ENCODE measurements at places on chromosomes 16 and 17.

DNA sequence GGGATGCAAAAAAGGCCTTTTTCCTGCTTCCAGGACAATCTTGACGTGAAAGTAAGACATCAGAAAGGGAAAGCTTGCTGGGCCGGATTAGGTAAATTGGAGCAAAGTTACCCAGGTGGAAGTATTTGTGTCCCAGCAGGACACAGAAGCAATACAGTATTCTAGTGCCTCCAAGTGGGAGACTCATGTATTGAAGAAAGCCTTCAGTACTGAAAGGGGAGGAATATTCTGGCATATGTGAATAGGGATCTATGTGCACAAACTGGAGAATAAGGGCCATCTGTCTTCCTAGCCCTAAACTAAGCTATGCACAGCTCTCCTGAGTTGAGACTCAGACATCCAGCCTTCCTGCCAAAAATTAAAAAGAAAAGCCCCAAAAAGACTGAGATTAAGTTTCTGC, 327.3 kb upstream of the CDH8 start:
- no peak for DNase-seq

DNA sequence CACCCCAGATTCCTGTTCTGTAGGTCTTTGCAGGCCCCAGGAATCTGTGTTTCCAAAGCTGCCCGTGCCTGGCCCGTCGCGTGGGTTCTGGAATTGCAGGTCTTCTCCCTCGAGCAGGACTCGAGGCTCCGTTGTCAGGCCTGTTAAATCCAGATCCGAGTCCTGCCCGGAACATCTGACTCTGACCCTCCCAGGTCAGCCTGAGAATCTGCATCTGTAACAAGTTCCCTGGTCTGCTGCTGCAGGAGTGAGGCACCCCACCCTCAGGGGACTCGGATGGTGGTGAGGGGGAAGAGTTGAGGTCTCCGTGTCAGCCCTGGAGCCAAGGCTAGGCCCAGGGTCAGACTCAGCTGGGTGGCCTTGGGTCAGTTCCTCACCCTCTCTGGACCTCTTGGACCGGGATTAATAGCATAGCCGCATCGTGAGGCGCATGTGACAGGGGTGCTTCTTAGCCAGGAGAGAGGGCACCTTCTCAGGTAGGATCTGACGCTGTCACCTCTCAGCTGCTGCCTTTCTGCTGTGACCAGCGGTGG, 8.8 kb downstream of the SPIRE2 start:
- DNase-seq, result no peak

DNA sequence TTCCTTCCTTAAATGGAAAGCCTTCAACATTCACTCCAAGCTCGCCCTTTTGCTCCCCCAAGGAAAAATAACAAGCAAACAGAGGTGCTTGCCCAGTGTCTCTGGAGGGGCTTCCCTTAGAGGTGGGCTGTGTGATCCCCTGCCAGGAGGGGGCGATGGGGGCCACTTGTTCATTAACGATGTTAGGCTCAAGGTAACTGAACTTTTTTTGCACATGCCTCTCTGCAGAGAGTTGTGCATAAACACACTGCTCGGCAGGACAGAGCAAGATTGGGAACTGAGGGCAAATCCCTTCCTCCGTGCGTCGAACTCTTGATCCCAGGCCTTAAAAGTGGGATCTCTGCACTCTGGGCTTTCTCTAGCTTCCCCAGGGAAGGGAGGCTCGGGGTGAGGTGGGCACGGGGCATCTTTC, 15.5 kb upstream of the NAGLU start:
- no peak for DNase-seq

DNA sequence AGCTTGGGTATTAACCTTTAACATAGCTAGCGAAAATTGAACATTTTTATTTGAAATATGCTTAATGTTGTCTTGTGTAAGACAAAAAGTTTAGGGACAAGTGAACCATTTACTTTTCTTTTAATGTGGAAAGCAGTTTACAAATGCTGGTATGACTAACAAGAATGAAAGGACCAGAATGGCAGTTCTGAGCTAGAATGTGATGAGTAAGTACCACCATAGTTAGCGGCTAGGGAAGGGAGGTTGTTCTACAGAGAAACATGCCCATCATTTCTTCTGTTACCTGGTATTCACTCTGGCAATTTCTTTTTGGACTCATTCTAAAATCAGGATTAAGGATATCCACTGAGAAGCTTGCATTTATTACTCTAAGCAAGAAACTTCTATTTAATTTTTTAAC, 121.1 kb downstream of the WWOX start:
- DNase-seq, result no peak

DNA sequence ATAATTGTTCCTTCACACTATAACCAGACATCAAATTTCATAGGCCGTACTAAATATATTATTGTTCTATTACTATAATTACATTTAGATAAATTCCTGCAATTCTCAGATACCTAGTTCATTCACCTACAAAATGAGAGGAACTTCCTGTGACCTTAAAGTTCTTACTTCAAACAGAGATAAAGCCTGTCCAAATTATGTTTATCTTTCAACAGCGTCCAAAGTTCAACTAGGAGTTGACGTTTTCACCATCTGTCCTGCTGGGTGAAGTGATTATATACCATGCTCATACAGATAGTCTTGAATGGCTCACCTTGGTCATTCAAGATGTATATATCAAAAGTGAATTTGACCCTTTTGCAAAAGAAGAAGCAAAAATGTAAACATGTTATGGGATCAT, 440.6 kb downstream of the CDH8 start:
- DNase-seq, result no peak

DNA sequence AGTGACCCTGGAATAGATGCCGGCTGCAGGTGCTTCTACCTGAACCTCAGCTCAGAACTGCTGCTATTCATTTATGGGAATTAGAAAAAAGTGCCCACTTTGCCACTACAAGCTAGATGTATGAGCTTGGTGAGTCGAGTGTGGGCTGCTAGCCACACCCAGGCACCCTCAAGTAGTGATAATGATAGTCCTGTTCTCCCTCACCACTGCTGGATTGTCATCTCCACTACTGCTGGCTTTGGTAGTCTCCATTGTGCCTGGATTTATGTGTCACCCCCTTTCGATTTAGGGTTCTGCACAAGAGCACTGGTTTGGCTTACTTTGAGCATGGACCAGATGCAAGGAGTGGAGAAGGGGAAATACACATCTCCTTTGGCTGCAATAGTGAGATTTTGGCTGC, 73.0 kb upstream of the N4BP1 start:
- no peak for DNase-seq

- DNase-seq, result no peak
Observed at GRCh38 chr17:22512057-22512456, 819.7 kb downstream of the KCNJ18 start.

GRCh38 chr16:78570399-78571141, 471.1 kb downstream of the WWOX start:
- no peak for DNase-seq

GRCh38 chr17:81166033-81166492, at the start of gene AATK:
Gene AATK, minus strand, starts transcription at chr17:81166221. Its CDS starts 229 bp downstream, at chr17:81165992.
- no peak for DNase-seq

DNA sequence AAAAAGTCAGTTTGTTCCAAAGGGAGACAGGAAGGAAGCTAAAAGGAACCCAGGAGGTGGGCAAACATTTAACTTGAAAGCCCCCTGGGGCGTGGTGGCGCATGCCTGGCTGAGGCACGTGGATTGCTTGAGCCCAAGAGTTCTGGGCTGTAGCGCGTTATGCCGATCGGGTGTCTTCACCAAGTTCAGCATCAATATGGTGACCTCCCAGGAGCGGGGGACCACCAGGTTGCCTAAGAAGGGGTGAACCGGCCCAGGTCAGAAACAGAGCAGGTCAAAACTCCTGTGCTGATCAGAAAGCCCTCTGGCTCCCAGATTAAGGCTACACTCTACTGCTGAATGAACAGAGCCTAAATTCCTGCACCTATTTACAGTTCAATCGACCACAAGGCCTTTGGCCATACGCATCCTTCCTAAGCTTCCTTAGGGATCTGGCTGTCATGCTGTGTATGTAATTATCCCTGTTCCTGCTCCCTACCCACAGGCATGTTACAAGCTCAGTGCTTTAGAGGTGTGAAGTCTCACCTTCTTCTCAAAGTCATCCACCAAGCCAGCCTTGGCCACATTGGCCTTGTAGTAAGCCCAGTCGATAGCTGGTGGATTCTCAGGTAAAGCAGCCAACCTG, 5.0 kb downstream of the ATP5PD start:
- no peak for DNase-seq

DNA sequence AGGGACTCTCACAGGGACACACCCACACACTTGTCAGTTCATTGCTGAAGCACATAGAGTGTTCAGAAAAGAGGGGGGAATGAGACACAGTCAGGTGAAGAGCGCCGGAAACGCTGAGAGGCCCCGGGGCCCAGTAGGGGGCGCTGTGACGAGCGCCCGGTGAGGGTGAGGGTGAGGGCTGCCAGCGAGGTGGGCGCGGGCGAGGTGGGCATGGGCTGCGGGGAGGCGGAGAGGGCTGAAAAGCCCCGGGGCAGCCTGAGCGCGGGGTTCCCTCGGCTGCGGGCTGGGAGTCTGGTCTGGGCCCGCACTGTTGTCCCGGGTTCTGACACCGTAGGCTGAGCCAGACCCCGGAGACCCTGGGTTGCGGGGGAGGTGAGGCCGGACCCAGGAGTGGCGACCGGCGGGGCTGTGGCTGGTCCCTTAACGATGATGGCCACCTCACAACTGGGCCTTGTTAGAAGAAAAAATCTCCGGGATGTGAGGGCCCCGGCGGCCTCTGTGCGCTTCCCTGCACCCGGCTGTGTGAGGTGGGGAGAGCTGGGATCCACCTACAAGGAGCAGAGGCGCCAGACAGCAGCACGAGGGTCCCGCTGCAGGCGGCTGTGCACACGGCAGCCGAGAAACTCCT, 91.4 kb downstream of the C16orf78 start:
- DNase-seq, result no peak

All from naive thymus-derived CD8-positive, alpha-beta T cell (primary cell).